ENCODE measurements at places on chromosomes 7 and 10.

- DNase-seq, result no peak
Measured at GRCh38 chr10:102581981-102582580, 62.2 kb upstream of the TRIM8 start.

GRCh38 chr7:158650821-158651225 lies 53.8 kb downstream of the NCAPG2 start:
- peak; percentile 21 for DNase-seq

GRCh38 chr10:84293574-84294016 lies 34.8 kb upstream of the CCSER2 start:
- no peak for DNase-seq

GRCh38 chr7:19939746-19940145 lies 166.3 kb upstream of the TMEM196 start:
- DNase-seq, result peak; percentile 87

DNA sequence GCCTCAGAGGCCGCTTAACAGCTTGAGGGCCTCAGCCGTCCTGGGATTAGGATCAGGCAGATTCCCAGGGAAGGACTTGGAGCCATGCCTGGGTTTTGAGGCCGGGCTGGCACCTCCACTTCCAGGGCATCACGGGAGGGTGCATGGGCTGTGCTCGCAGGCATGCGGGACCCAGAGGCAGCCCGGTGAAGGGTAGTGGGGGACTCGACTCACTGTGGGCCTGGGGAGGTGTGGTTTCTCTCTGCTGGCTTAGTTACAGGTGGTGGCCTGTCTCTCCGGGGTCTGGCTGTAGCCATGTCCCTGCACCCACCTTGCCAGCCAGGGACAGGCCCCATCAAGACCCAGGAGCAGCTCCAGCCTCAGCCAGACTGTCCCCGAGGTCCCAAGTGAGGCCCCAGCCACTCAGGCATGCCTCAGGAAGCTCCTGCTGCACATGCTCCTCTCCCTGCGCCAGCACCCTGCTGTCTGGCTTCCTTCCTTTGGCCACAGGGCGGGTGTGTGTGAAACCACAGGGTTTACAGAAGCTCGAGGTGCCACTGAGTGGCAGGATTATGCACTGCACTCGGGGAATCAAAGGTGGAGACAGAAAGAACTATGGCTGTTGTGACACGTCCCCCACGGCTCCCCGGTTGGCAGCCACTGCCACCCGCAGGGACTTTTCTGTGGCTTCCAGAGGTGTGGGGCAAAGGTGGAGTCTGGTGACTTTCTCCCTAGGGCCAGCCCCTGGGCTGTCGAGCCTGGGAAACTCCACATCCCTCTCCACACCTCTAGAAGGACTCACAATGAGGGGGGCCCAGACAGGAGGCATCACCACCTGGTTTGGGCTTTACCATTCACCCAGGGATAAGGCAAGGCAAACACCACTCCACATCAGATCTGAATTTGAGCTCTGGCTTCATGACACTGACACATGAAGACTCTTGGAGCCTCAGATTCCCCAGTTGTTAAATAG lies 19.7 kb downstream of the GOLGA7B start:
- peak; percentile 90 for DNase-seq

DNA sequence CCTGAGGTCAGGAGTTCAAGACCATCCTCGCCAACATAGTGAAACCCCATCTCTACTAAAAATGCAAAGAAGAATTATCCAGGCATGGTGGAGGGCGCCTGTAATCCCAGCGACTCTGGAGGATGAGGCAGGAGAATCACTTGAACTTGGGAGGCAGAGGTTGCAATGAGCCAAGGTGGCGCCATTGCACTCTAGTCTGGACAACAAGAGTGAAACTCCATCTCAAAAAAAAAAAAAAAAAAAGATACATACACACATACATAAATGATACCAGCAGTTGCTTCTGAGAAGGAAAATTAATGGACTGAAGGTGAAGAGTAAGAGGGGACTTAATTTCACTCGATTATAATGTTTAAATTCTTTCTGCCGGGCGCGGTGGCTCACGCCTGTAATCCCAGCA lies 40.2 kb upstream of the PAX2 start:
- no peak for DNase-seq

- DNase-seq, result peak; percentile 7
Measured at GRCh38 chr10:61673360-61673759, 10.6 kb downstream of the CABCOCO1 start.

GRCh38 chr10:121327727-121328126 lies 270.5 kb downstream of the FGFR2 start:
- no peak for DNase-seq

DNA sequence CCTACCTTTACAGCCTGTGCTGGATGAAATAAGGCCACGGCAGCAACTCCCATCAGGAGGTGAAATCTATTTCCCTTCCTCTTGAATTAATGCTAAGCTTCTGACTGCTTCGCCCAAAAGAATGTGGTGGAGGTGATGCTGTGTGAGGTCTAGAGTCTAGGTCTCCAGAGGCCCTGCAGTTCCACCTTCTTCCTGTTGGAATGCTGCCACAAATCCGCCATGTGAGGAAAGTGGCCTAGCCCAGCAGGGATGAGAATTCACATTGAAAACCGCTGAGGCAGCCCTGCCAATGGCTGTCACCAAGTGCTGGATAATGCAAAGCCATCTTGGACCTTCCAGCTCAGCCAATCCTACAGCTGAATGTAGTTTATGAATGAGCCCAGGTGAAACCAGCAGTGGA lies 28.0 kb downstream of the RHOBTB1 start:
- no peak for DNase-seq

- DNase-seq, result peak; percentile 71
Measured at GRCh38 chr10:31769564-31769963, 159.1 kb downstream of the ARHGAP12 start.

GRCh38 chr10:55813451-55814170 lies 547.4 kb downstream of the ZWINT start:
- no peak for DNase-seq

- no peak for DNase-seq
Measured at GRCh38 chr10:22761569-22762220, 47.3 kb upstream of the PIP4K2A start.

DNA sequence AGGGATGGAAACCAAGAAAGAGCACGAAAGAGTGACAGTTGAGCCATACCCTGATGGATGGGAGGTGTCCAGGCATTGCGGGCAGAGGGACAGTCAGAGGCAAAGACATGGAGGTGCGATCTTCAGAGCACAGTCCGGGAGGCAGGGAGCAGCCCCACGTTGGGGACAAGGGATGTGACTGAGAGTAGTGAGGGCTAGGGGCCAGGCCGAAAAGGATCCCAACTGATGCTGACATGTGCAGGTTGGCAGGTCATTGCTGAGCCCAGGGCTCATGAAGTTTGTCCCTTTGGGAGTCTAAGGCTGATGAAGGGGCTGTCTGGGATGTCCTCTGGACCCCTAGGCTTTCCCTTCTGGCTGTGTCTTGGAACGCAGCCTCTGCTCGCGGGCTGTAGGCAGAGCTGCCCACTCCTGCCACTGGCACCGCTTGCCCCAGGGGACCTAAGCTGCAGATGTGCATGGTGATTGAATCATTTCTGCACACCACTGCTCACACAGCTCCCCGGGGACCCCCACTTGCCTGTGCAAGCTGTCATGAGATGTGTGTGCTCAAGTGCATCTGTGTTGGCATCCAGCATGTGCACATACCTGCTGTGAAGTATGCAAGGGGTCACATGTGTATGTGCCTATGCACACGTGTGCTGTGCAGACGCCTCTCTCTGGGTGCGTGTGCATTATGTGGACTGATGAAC lies 125.1 kb downstream of the ZMIZ1 start:
- no peak for DNase-seq

DNA sequence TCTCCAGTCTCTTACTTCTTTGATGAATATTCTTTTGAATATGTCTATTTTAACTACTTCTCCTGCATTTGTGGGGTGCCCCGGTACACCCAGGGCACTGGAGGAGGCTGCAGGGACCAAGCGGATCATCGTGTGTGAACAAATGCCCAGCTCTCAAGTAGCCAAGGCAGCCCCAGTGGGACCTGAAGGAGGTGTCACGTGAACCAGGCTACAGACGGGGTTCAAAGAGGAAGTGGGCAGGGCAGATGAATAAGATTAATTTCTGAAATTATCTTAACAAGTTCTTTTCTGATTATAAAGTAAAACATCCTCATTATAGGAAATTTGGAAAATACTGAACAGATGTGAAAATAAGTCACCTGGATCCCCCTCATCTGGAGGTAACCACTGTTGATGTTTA lies 78.4 kb upstream of the DUSP5 start:
- DNase-seq, result no peak

- no peak for DNase-seq
Measured at GRCh38 chr7:30726296-30727006, 25.5 kb upstream of the INMT start.

DNA sequence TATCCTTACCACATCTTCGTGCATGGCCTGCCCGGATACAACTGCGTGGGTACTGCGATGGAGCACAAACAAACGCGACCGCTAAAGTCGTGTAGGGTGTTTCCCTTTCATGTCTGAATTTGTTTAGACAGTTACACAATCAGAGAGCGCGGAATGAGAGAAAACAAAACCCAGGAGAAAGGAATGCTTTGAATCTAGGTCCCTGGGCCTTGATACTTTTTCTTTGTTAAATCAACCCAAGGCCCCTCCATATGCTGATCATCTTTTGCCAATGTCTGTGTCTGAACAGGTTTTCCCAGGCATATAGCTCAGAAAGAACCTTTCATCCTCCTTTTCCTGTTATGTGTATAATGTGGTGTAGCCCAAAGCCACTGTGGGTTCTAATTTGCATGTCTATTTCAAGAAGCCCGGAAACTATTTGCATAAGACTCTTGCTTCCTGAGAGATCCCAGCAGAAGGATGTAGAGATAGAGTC lies 145.8 kb downstream of the FRMD4A start:
- DNase-seq, result peak; percentile 91

- DNase-seq, result no peak
Measured at GRCh38 chr7:52609511-52609910, 425.9 kb upstream of the POM121L12 start.

- peak; percentile 63 for DNase-seq
Measured at GRCh38 chr10:21989453-21990154, 13.9 kb downstream of the DNAJC1 start.

DNA sequence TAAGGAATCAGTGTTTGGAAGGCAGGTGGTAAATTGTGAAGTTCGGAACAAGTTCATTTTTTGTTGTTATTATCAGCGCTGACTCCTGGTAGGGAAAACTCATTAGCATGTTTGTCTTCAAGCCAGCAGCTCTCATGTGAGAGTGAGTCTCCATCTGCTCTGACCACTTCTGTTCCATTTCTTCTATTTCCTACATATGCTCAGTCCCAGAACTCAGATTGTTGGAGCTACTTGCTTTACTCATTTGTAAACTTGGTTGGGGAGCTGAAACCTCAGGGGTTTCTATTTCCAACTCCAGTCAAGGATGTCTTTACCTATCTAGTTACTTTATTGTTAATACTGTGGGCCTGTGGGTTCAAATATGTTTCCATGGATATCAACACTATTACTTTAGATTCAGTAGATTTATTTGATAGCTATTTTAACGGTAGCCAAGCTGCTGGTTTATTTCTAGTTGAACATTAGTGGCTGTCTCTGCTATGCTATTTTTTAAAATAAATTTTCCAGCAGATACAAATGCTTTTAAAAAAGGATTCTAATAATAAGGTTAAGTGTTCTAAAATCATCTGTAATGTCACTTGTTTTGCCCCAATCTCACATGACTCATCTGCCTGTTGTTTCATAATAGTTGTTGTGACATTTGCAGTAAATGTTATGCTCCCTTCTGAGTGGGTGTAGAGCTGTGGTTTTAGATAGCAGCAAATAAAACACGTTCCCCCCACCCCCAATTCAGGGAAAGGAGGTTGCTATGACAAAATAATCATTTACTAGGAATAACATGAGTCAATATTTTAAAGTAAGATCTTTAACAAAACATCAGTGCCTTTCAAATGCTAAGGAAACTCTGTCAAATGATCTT lies 143.3 kb downstream of the HDAC9 start:
- peak; percentile 44 for DNase-seq

DNA sequence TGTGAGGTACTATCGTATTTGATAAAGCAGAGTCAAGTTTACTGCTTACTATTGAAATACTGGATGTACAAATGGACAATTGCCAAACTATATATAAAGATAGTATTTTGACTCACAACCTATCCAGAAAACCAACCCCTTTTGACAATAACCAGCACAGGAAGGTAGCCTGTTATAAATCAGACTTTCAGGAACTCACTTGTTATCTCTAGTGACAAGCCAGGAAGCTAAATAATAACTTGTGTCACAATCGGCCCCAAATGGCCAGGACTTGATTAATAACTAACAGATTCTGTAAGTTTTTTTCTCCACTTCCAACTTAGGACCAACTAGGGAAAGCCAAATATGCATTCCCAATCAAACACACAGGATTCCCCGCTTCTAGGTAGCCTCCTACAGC lies 38.8 kb upstream of the SLC35G1 start:
- no peak for DNase-seq

DNA sequence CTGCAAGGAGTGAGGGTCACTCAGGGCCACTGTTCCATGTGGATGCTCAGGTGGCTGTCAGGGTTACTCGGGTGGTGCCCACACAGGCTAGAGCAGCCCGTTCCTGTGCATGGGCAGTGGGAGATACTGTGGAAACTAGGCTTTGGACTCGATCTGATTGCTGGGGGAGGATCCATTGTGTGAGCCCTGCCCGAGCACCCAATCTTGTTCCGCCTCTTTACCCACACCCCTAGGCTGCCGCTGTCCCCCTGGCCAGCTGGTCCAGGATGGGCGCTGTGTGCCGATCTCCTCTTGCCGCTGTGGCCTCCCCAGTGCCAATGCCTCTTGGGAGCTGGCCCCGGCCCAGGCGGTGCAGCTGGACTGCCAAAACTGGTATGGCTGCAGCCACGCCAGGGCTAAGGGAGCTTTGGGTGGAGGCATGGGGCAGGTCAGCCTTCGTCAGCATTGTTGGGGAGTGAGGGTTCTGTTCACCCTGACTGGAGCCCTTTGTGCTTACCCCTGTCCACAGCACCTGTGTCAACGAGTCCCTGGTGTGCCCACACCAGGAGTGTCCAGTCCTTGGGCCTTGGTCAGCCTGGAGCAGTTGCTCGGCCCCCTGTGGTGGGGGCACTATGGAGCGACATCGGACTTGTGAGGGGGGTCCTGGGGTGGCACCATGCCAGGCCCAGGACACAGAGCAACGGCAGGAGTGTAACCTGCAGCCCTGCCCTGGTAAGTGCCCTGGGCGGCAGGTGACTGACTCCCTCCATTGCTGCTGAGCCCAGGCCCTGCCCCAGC lies 12.4 kb upstream of the ZNF862 start:
- no peak for DNase-seq

DNA sequence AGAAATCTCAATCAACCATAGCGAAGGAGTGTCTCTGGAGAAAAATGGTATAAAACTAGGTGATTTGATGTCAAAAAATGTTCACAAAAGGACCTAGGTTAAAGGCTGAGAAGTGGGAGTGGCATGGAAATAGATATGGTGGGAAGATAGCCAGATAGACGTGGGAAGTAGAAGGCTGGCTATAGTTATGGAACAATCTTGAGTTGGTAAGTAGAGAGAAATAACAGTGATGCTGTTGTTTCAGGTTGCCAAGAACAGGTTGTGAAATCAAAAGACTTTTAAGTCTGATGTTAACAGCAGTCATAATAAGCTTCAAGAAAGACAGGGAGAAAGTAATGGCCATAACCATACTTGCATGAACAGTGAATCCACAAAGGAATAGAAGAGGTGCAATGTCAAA lies 106.1 kb upstream of the RSU1 start:
- DNase-seq, result no peak

- no peak for DNase-seq
Measured at GRCh38 chr7:130639388-130639787, 29.2 kb downstream of the COPG2 start.

- no peak for DNase-seq
Measured at GRCh38 chr7:43460733-43461348, 122.1 kb upstream of the STK17A start.

GRCh38 chr7:69652947-69653701 lies 54.8 kb downstream of the AUTS2 start:
- DNase-seq, result no peak

GRCh38 chr7:78326189-78326588 lies 527.6 kb downstream of the PHTF2 start:
- DNase-seq, result peak; percentile 20

All from epithelial cell of esophagus (primary cell).